ENCODE measurements at places on chromosomes 6 and 20.

DNA sequence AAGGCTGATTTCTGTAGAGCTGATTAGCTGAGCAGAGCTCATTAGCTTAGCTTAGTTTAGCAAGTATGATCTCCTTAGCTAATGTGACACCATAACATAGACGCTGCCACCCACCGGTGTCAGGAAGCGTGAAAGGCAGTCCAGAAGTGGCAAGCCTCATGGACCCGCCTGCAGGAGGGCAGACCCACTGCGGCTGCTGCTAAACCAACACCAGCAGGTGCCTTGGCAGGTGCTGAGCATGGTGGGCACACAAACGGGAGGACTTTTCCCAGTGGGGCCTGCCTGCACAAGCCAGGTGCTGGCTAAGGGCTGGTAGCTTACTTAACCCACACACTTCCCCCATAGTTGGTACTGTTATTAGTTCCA is 22.7 kb downstream of the ZDHHC14 start:
- no peak for DNase-seq

- DNase-seq: no peak
Observed at GRCh38 chr20:63848003-63848911, 13.0 kb upstream of the ABHD16B start.

GRCh38 chr20:50331469-50332363 is 141.1 kb downstream of the CEBPB start:
- no peak for DNase-seq

- peak; percentile 67 for DNase-seq
Observed at GRCh38 chr6:3610206-3610605, 141.3 kb downstream of the PXDC1 start.

DNA sequence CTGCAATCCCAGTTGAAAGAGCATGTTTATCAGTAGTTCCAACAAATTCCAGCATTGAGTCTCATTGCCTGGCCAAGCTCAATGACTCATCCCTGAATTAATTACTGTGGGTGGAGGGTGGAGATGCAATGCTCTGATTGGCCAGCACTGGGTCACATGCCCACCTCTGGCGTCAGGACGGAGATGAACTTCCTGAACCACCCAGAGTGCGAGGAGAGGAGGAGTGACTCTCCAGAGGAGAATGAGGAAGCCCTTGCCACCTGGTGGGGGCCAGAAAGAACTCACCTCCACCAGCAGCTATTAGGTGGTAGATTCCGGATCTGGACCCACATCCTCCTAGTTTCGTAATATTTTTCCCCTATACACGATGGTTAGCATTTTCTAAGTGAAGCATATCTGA is 283.9 kb downstream of the TBC1D7 start:
- no peak for DNase-seq

DNA sequence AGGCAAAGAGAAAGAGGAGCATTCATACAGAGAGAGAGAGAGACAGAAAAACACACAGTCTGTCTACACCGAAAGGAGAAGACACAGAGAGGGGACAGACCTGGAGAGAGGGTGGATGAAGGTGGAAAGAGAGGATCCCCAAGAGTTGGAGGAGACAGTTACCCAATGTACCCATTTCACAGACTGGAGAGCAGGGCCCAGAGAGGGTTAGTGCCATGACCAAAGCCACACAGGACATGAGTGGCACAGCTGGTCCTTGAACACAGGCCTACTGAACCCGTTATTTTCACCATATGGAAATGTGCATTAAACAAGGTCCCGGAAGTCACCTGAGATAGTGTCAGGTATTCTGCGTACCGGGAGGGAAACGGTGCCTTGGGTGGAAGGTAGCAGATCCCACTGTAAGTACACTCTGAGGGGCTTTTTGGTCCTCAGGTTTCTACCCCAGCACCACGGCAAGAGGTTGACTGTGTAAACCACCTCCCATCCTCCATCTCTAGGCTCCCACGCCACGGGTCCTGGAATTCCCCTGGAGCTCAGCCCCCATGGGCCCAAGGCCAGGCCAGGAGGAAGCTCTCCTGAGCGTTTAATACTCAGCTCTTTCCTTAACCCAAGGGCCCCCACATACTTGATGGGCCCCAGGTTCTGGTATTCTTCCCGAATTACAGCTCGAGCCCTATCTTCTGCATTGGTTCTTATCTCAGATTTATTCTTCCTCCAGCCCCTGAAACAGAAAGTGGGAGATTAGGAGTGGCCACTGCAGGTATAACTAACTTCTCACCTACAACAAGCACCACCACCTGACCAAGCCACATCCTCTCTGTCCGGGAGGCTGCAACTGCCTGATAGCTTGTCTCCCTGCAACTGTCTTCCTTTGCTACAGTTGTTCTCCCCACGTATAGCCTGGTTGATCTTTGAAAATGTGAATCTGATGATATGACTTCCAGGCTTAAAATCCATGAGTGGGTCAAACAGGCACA is 38.4 kb upstream of the OCSTAMP start:
- DNase-seq: no peak

DNA sequence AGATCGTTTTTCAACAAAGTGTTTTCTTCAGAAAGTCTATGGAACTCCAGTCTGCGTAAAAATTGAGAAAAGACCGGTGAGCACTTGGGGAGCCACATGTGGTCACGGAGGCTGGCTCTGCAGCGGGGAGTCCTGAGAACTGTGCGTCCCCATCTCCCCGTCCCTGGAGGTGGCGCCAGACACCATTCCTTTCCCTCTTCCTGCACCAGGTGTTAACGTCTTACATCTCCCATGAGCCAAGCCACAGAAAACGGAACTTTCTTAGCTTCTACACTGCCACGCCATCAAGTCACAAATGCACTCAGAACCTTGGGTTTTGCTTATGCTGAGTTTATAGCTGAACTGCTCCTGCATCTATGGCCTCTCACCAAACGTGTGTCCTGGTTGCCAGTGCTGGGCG is 62.6 kb downstream of the GINS1 start:
- peak; percentile 45 for DNase-seq

DNA sequence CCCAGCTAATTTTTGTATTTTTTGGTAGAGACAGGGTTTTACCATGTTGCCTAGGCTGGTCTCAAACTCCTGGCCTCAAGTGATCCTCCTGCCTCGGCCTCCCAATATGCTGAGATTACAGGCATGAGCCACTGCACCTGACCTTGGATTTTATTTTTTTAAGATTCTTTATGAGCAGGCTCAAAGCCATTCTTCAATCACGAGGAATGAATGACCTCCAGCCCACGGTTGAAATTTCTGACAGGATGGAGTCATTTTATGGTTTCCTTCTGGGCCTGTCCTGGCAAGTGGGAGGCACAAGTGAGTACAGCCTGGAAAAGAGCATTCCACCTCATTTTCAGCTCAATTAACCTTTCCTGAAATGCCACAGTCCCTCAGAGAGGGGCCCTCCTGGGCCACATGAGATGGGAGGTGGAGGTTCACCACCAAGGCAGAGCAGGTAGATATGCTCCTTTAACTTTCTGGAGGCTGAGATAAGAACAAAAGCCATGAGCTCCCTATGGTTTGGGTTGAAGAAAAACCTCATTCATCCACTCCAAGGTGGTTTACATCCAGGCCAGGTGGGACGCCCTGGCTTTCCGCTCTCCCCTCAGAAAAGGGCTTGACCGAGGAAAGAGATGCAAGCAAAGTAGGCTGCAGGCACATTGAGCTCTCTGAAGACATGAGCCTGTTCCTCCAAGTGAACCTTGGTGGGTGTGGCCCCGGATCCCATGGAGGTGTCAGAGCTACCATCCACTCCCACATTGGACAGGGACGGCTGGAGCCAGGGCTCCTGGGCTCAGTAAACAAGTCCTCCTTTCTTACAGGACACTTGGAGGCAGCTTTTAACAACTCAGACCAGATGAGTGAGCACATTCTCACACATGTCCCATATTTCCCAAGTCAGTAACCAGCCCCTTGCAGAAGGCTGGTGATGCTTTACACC is 208.5 kb upstream of the SSTR4 start:
- DNase-seq: no peak

GRCh38 chr6:28606424-28607391 is 81.0 kb downstream of the GPX5 start:
- DNase-seq: peak; percentile 83

DNA sequence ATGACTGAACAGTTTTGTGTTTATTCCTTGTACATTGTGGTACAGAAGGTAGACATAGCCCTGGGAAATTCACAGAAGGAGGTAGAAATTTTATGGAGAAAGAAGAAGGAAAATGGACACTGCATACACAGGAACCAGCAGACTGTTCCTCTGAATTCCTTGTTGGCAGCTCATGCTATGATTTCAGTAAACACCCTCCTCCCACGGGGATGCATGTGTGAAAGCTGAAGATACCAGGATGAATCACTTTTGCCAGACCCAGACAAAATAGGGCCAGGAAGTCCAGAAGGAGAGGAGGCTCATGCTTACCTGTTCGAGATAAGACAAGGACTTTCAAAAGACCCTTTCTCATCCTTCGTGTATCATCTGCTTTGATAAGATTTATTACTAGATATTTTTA is 110.3 kb upstream of the GGTLC1 start:
- peak; percentile 43 for DNase-seq

DNA sequence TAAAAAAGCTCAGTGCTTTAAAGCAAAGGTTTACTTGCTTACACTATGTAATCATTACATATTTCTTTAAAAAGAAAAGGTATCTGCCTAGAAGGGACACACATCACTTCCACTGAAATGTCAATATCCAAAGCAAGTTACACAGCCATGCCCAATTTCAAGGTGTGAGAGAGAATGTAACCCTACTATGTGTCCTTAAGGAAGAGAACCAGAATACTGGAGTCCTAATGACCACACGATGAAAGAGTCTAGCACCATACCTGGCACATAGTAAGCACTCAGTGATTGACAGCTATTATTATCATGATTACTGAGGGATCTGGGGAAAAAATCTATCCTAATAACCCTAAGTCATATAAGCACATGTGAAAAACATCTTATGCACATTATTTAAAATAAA is 10.4 kb downstream of the CHD6 start:
- no peak for DNase-seq

GRCh38 chr6:92231171-92231701 is 1188.1 kb downstream of the EPHA7 start:
- DNase-seq: no peak

DNA sequence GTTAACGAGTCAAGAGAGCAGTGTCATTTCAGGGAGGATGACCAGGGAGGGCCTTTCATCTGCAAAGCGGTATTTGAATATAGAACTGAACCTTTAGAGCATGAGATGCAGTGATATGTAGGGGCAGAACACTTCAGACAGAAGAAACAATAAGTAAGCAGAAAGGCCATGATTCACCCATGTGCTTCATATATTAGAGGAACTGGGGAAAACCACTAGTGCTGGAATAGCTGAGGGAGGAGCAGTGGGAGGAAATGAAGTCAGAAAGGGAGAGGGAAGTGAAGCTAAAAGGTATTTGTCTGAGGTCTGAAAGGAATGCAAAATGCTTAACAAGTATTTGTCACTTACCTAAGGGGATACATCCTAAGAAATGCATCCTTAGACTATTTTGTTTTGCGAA is 391.2 kb downstream of the ADGRB3 start:
- DNase-seq: no peak

DNA sequence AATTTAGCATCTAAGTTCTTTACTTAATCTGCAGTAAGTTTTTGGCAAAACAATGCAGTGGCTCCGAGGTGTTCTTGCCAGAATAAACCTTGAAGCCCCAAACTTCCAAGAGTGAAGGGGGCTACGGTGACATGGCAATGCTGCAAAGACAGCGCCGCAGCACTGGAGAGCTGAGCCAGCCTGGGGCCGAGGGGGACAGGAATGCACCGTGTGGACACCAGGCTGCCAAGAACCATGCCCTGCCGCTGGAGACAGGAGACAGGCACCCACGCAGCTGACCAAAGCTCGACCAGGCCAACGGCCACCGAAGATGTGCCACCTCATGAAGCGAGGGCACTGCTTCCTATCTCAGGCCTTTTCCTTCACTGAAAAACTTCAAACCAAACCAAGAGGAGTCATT is 133.4 kb downstream of the PRND start:
- no peak for DNase-seq

DNA sequence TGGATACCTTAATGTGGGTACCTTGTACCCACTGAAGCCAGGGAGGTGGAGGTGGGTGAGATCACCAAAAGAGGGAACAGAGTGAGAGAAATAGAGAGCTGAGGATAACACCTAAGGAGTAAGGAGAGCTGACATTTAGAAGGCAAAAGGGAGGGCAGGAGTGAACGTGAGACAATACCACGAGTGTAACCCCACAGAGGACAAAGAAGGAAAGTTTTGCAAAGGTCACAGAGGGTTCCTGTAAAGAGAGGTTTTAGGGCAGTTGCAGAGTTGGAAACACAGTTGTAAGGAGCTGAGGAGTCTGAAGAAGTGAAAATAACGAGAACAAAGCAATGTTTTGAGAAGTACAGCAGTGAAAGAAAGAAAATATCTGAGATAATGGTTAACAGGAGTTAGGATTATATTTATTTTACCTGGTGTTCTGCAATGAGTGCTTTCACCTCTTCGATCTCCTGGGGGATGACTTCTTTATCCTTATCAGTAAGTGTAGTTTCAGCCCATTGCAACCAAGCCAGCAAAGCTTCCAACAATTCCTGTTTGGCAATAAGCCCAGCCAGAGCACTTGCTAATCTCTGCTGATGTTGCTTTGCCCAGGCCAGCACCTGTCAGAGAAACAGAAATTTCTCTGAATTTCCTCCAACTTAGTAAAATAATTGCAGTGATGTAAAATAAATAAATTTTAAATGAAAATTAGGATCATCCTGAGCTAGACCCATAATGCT is 166.8 kb downstream of the DST start:
- DNase-seq: peak; percentile 50

DNA sequence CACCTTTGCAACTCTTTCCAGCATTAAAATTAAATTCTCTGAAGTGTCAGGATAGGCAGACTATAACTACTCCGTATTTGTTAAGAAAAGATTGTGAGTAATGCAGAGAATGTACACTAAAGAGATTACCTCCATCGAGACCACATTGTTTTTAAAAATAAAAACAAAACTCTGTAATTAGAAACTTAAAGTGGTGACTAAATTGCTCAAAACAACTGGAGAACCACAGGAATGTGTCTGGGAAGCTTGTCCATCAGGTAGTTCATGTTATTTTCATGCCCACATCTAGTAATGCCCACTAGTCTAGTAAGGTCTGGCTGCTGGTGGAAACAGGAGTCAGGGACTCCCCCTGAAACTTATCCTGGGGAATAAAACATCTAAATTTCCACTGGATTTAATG is 103.0 kb upstream of the FOXQ1 start:
- DNase-seq: no peak

DNA sequence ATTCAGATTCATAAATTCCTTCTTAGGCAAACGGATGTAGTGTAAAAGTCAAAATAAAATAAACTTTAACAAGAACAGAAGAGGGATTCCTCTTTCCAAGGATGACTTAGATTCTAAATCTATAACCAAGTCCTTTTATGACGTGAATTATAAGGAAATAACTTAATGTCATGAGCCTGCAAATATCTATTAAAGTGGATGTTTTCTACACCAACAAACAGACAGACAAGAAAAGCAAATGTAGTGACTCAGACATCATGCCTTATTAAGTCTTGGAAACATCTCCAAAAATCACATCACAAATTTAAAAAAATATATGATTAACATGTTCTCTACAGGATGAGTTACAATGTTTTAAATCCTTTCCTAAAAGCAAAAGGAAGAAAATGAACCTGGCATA is 397.1 kb downstream of the ESR1 start:
- no peak for DNase-seq

All from hepatocyte (in vitro differentiated cells).